ENCODE measurements at places on chromosomes 3 and 15.

DNA sequence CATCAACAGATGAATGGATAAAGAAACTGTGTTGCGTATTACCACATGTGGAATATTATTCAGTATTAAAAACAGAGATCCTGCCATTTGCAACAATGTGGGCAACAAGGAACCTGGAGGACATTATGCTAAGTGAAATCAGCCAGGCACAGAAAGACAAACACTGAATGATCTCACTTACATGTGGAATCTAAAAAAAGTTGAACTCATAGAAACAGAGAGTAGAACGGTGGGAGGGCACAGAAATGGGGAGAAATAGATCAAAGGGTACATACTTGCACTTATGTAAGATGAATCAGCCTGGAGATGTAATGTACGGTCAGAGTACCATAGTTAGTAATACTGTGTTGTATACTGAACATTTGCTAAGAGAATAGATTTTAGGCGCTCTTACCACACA, 29.8 kb upstream of the MUC13 start:
- no peak for DNase-seq

- DNase-seq, result no peak
These were observed 18.1 kb downstream of the ANXA2 start for GRCh38 chr15:60379525-60380274.

- no peak for DNase-seq
These were observed 667 bp upstream of the ACOX2 start for GRCh38 chr3:58537412-58538301.

DNA sequence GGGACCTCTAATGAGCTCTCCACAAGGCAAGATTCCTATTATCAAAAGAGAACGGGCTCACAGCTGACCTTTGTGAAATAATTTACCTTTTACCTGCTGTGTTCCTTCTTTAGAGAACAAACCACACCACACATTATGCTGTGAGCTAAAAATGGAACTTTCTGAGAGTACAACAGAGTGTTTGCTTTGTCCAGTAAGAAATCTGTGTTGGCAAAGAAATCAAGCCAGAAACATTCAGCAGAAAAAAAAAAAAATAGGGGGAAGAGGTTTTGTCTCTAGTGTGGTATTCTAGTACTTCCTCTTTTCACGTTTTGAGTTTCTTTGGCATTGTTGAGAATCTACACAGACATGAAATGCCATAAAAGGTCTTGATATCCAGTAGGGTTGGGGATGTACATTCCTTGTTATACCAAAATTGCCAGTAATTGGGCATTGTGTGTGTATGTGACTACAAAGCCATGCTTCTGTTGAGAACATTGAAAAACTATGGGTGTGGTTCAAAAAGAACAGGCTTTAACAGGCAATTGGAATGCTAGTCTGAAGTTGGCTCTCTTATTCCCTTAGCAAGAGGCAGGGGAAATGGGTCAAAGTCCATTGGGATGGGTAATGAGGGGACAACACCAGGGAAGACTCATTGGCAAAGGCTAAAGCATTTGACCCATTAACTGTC, 273.5 kb downstream of the NEK10 start:
- DNase-seq, result no peak

DNA sequence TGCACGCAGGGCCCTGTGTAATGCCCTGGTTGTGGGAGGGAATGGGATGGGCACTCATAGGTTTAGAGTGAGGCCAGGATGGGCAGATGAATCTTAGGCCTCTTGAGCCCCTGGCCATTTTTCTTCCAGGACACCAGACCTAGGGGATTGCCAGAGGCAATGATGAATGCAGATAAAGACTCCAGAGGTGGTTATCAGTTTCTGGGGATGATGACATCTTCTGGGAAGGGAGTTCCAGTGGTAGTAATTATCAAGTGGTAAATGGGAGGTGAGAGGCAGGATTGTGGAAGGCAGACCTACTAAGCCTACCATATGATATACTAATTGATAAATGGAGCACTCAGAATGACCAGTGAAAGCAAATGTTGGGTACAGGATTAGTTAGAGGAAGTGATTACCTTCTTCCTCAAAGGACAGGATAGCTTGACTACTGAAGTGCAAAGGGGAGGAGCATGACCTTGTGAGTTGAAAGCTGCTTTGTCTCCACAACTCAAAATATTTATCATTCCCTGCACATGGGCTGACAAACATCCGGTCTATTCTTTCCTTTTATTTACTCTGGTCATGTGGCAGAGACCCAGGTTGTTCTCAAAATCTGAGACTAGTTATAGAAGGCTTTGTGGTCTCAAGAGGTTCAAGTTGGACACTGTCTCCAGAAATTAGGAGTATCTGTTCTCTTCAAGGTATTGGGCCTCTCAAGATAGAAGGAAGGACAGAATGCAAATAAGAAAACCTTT, 10.2 kb upstream of the MAPK6 start:
- no peak for DNase-seq

DNA sequence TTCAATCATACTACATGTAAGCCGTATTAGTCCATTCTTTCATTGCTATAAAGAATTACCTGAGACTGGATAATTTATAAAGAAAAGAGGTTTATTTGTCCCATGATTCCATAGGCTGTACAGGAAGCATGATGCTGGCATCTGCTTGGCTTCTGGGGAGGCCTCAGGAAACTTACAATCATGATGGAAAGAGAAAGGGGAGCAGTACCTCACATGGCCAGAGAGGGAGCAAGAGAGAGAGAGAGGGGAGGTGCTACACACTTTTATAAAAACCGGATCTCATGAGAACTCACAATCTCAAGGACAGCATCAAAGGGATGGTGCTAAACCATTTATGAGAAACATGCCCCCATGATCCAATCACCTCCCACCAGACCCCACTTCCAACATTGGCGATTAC, 14.3 kb upstream of the CLASP2 start:
- DNase-seq, result no peak

DNA sequence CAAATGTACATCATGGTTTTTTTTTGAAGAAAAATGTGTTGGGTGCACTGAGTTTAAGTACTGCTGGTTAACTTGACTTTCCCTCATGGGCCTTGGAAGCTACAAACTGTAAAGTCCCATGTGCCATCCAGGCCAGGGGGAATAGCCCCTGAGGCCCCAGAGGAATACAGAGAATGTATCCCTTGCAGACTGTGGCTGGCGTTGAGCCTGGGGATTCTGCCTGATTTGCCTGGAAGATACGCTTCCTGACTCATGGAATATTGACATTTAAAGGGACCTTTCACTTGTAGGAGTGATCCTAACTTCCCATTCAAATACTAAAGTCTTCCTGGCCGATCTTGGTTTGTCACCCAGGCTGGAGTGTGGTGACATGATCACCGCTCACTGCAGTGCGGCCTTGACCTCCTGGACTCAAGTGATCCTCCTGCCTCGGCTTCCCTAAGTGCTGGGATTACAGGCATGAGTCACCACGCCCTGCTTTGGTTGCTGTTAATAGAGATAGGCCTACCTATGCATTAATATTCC, 42.0 kb downstream of the ADAMTSL3 start:
- DNase-seq, result no peak

DNA sequence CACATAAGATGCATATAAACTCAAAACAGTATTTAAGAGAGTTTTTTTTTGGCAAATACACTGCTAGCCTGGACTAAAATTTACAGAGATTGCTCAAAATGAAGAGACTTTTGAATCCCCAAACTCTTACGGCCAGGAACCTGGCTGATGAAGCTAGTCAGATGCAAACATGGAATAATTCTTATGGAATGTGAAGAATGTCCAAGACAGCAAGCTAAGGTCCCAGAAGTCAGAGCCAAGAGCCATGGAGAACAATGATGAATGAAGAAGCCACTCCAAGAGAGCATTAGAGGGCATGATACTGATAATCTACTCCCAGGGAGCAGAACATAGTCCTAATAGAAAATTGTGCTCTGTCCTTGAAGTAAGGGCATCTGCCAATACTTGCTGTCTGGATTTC, 705.5 kb downstream of the DIPK2A start:
- no peak for DNase-seq

GRCh38 chr3:99863588-99863987, 45.9 kb downstream of the CMSS1 start:
- DNase-seq, result no peak

DNA sequence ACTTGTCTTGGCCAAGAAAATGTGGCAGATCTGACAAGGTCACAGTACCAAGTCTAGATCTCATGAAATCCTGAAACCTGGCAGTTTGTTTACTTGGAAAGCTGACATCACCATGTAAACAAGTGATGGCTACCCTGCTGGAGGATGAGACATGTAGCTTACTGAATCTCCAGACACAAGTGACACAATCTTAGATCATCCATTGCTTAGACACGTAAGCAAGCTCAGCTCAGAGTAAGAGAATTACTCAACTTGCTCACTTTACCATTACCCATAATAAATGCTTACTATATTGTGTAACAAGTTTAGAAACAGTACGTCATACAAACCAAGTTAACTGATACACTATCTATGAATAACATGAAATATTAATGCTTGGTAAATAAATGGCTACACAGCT, 263.8 kb downstream of the TBC1D5 start:
- no peak for DNase-seq

- no peak for DNase-seq
These were observed 324.6 kb downstream of the MAGI1 start for GRCh38 chr3:65714134-65714533.

DNA sequence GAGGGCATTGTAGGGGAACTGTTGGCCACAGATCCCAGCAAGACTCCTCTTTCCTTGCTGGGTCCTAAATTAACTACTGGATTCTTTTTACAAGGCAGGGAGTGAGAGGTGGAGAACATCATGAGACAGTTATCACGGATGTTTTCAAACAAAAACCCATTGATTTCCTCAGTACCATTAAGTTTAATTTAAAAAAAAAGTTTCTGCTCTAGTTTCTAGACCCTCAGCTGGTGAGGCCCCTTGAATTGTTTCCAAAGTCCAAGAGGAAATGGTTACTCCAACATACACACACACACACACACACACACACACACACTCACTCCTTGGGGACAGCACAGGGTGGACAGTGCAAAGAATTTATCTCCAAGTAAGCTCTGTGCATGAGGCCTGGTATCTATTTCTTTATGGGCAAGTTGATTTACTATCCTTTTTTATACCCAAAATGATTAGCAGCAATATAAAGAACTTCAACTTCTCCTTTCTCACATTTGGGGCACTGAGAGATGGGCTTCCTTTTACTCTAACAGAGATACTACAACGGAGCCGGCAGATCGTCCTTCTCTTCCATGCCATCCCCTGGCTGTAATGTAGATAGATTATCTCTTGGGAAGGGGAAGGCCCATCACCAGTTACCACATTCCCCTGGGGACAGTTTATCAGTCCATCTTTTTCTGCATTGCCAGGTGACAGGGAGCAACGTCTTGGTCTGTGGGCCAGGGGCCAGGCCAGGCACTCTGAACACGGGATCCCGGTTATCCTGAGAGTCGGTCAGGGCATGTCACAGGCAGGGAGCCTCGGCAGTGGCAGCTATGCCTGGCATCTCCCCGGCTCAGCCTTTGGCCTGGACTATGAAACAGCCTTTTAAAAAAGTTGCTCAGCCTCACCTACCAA, 54.7 kb downstream of the CORO2B start:
- DNase-seq, result no peak

DNA sequence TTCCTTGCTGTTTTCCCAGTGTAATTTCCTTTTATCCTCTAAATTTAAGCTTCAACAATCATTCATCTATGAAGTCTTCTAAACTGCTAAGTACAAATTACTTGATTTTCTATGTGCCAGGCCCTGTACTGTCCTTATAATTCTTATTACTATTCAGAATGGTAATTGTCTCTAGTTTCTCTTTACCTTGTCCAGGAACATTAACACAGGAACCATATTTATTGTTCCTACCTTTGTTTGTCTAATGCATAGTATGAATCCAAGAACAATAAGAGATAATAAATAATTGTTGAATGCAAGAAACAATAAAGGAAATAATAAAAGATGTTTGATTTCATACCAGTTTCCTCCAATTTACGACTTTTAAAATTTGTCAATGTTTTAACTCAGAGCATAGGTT, 1083.2 kb downstream of the ROBO2 start:
- no peak for DNase-seq

- DNase-seq, result no peak
These were observed 50.5 kb upstream of the SPSB4 start for GRCh38 chr3:141000686-141001085.

DNA sequence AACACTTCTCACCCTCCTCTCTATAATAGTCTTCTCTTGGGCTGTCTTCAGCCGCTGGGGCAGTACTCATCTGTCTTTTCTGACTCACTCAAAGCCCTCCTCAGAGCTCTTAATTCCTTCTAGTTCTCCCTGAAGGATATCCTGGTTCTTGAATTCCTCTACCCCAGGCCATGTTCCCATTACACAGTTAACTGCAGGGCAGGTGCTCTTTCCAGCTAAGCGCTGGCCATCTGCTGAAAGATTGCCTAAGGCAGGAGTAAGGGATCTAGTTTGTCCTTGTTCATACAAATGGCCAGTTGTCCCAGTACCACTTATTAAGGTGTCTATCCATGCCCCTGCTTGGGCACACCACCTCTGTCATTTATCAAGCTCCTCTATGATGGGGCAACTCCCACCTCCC, 10.2 kb upstream of the SPG11 start:
- DNase-seq, result no peak

- DNase-seq, result no peak
These were observed 16.8 kb downstream of the RPUSD3 start for GRCh38 chr3:9826815-9827573.

GRCh38 chr15:85353516-85353915, 26.9 kb upstream of the AKAP13 start:
- no peak for DNase-seq

DNA sequence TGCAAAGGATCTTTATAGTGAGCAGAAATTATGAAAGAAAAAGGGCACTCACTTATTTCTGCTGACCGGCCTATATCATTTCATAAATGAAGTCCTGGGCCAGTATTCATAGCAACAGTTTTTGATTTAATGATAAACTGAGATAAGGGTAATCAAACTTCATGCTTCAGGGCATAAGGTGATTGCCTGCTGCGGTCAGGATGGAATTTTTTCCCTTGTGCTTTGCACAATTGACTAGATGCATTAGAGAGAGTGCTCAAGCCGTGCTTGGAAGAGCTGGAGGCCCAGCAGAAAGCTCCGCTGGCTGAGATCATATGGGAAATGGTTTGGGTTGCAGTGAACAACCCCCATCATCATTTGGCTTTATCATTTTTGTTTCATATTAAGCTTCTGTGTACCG, 10.4 kb downstream of the SEMA6D start:
- DNase-seq, result no peak

DNA sequence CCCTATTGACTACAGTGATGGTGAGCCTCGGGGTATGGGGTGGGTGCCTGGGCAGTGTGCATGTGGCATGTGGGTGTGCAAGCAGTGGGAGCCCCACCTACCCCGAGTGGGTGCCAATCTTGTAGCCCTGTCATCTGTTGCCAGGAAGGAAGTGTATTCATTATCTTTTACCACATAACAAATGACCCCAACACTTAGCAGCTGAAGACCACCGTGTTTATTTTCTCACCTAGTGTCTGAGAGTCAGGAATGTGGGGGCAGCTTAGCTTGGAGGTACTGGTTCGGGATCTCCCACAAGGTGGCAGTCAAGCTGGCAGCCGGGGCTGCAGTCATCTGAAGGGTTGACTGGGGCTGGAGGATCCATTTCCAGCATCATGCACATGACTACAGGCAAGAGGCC, 21.7 kb downstream of the XYLB start:
- no peak for DNase-seq
